ENCODE measurements at places on chromosomes 1 and 21.
A peak's percentile ranks its signal among the peaks of the same experiment; 100 is the strongest.

DNA sequence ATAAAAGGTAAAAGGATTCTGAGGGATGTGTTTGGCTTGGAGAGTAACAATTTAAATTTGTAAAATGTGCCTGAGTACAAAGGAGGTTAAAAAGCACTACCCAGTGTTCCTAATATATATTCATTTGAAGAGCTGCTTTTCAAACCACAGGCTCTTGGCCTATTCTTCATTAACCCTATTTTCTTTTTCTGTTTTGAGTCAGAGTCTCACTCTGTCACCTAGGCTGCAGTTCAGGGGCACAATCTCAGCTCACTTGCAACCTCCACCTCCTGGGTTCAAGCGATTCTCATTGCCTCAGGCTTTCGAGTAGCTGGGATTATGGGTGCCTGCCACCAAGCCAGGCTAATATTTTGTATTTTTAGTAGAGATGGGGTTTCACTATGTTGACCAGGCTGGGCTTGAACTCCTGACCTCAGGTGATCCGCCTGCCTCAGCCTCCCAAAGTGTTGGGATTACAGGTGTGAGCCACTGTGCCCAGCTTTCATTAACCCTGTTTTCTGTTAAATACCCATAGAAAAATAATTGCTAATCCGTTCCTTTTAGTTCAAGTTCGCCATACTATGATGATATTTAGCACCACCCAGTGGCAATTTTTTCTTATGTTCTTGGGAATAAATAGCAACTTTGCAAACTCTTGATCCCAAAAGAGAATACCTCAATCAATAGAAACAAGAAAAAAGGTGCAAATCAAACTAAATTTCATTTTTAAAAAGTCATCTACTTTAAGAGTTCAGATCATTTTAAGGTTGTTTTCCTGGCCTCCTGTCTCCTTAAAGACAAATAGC lies 30.5 kb downstream of the ZBTB8OS start:
- DNase-seq, result peak; percentile 55

GRCh38 chr1:215987092-215987875 lies 420.2 kb downstream of the KCTD3 start:
- DNase-seq, result no peak

GRCh38 chr1:168223681-168224540 lies 1.9 kb upstream of the SFT2D2 start:
- DNase-seq, result no peak

DNA sequence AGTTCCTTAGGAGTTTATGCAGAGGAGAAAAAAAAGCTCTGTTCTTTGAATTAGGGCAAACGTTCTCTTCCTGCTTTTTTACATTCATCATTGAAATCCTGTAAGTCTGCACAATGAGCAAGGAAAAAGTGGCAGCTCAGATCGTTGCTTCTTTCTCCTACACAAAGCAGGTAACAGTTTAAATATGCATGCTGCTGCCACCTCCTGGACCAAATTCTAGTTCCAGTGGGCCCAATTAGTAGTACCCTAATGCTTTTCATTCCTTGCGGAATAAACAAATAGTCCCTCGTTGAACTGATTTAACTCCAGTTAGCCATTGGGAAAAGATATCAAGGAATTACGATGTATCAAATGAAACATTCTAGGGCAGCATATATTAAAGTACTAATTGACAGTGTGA lies 20.1 kb downstream of the YTHDF2 start:
- DNase-seq, result no peak

DNA sequence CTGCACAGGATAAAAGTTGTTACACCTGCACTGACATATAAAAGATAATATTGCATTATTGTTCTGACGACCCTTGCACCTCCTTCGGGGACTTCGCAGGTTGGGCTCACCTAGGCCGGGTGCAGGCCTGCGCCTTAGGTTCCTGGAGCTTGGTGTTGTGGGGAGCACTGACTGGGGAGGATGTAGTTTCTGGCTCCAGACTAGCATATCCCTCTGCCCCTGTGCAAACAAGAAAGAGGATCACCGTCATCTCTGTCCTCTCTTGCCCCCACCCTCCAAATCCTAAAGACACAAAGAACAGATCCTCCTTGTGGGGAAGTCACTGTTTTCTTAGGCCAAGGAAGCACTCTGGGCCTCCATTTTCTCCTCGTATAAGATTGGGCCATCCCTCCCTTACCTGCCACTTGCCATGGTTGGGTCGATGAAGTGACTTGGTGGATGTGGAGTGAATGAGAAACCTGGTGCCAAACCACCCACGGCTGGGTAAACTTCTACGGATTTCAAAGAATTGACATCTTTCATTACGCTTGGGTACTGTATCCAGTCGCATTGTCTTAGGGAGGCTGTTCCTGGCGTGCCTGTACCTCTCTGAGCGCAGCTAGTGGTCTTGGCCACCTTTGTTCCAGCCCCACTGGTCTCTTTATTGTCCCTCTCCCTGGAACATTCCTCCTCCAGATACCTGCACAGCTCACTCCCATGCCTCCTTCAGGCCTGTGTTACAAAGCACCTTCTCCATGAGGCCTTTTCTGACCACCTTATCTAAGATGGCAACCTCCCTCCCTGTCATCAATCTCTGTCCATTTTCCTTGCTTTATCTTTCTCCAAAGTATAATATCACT lies 34.4 kb upstream of the PKP1 start:
- DNase-seq, result no peak
